ENCODE measurements at places on chromosomes 12 and 14.

DNA sequence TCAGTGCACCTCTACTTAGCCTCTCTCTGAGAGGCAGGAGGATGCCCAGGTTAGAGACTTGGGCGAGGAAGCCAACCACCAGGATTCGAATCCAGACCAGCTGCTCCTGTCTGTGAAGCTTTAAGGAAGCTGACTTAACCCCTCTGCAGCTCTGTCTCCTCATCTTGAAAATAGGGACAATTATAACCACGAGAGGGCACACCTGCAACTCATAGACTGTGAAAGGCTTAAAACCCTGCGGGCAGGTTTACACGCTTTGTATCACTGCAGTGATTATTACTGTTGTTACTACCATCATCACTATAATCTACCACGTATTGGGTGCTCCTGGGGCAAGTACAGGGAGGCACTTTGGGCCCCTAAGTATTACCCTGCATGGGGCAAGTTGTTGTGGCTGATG lies 379.8 kb downstream of the VRK1 start:
- peak; percentile 36 for DNase-seq

- no peak for DNase-seq
Observed at GRCh38 chr12:68224613-68225285, 861 bp downstream of the IL26 start.

GRCh38 chr14:105247715-105248367 lies 492 bp upstream of the BTBD6 start:
- no peak for DNase-seq

- no peak for DNase-seq
Observed at GRCh38 chr14:56099081-56099797, 19.0 kb upstream of the PELI2 start.

- no peak for DNase-seq
Observed at GRCh38 chr12:25307818-25308217, 57.1 kb upstream of the KRAS start.

DNA sequence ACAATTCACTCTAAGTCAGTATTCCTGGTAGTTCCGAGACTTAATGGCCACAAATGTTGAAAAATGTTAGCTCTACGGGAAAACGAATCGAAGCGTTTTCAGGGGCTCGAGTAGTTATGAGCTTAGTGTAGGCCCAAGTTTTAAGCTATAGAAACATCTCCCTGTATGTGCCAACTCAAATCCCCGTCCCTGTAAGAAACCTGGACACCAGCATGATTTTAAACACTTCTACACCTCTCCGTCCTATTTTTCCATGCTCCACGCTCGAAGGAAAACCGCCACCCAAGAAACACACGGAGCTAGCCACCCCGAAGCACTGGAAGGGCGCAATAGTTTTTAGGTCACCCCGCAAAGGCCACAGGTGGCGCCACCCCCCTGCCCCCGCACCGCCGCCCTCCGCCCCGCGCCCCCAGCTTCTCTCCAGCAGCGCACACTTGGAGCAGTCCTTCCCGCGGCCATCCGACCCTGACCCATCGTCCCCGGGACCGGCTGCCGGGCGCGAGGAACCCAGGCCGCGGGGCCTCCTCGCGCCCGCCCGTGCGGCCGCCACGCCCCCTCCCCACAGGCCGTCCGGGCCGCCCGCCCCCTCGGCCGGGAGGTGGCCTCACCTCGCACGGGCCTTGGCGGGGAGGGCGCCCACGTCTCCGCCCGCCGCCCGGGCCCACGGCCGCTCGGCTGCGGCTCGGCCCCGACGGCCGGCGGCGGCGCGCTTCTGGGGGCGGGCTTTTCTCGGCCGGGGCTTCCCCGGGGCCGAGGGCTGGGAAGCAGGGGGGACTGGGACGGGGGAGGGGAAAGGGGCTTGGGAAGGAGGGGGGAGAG lies 522 bp downstream of the R3HDM2 start:
- no peak for DNase-seq

DNA sequence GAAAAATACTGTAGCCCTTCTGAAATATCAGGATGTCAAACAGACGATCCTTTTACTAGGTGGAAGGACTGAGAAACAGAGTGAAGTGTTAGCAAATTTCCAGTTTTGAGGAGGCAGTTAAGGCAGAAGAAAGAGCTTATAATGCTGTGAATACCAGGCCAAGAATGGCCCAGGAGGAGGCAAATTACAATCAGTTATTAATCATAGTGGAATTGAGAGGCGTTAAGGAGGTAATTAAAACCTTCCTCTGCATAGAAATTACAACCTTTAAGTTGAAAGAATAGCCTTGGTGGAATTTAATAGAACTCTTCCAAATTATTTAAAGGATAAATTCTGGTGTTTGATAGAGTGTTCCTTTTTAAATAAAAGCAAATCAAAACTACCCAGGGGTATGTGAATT lies 590.9 kb upstream of the SEL1L start:
- DNase-seq: no peak

DNA sequence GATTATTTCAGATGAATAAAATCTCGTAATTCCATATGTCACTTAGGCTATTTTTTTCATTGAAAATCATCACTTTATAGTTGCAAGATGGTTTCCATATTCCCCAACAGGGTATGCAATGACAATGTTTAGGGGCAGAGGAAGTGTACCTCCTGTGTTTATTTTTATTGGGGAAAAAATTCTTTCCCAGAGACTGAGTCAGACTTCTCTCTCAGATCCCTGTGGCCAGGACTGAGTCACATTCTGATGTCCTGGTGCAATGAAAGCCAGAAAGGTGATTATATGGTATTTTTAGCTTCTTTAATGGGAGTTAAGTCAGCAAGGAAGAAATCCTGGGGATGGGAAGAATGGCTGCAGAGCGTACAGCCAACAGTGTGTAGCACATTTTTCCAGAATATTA lies 196.9 kb upstream of the ALG10 start:
- no peak for DNase-seq

- no peak for DNase-seq
Observed at GRCh38 chr14:99242816-99243721, 28.9 kb downstream of the BCL11B start.

DNA sequence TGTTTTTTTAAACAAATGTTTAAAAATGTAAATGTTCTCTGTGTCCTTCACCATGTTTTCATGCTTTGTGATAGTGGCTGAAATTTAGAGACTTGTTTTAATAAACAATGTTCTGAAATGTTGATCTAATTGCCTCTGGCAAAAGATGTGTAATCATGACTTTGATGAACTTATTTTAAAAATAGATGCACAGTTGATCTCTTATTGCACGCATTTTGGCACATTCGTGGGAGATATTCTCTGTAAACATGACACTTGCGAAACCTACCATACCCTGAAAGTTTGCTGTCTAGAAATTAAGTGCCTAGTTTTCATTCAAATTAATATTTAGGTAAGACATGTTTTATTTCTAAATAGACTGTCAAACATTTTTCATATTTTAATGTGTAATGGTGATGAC lies 119.7 kb upstream of the DNM1L start:
- DNase-seq: no peak

DNA sequence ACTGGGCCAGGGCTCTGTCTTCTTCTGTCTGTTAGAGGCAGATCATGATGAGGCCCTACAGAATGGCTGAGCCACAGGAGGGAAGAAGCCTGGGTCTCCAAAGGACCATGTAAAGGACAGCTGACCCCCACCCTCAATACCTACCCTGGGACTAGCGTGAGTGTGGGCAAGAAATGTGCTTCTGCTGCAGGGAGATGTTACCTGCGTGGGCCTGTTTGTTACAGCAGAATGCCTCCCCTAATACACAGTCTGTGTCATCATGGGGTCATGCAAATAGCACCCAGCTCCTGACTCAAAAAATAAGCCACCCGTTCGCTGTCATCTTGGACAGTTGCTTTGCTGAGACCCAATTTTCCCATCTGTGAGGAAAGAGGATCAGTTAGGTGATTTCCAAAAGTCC lies 90.6 kb downstream of the CALM1 start:
- no peak for DNase-seq

DNA sequence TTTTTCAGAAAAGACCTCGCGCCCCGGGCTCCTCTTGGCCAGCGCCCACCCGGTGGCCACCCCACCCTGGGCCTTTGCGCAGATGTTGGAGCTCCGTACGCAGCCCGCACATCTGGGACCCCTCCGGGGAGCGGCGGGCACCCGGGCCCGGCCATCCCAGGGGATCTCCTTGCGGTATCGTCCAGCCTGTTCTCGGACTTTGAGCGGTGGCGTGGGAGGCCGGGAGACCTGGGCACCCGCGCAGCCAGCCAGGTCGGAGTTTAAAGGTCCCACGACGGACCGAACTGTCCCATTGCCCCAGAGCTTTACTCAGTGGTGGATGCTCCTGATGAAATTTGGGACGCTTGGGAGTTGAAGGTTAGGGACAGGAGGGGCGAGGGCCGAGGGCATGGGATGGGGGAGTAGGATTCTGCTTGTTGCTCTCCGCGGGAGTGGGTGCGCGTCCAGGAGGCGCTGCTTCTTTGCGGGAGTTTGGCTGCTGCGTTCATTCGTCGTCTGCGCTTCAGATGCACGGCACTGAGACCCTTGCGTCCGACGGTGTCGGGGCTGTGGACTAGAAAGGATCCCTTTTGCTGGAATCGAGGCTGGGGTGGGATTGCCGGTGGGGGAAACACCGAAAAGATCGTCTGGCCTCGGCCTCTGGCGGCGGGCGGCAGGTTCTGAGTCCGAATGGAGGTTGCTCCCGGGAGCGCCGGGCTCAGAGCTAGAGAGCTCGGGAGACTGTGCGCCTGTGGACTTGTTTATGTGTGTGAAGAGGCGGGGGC lies 1.4 kb downstream of the NTF3 start:
- no peak for DNase-seq

- DNase-seq: no peak
Observed at GRCh38 chr14:68195126-68195525, 375.5 kb downstream of the RAD51B start.

DNA sequence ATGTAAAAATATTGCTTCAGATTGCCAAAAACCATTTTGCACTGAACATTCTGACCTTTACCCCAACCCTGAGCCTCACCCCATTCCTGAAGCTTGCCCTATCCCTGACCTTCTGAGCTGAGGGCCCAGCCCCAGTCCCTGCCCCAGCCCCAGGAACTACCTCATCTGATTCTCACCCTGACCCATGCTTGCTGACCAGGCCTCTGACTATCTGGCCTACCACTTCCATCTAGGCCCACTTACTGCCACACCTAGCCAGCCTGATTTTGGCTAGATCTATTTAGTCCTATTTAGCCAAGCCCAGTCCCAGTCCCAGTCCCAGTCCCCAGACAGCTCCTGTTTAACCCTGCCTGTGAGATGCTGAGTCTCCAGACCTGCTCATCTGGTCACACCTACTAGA lies 33.6 kb downstream of the OR10P1 start:
- no peak for DNase-seq

All from common myeloid progenitor, CD34-positive (primary cell).